Activated T-cell treated with anti-CD3 and anti-CD28 coated beads for 48 hours (primary cell): ENCODE measurements at places on chromosomes 7 and 10.

DNA sequence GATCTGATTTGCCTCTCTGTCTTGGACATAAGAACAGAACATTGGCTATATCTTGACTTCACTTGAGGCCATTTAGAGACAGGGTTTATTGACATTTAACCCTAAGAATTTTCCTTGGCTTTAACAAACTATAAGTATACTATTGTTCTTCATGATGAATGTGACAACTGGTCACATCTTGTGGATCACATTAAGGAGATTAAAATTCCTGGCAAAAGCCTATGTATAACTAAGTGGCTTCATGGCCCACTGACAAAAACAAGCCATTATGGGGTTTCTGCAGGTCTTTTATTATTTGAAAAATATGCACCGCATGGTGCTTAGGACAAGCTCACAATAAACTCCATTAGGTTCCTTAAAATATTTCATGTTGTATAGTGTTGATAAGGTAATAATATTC is 54.8 kb downstream of the THNSL1 start:
- DNase-seq, result no peak

- DNase-seq, result no peak
Measured at GRCh38 chr10:5590816-5591215, 66.1 kb downstream of the CALML3 start.

DNA sequence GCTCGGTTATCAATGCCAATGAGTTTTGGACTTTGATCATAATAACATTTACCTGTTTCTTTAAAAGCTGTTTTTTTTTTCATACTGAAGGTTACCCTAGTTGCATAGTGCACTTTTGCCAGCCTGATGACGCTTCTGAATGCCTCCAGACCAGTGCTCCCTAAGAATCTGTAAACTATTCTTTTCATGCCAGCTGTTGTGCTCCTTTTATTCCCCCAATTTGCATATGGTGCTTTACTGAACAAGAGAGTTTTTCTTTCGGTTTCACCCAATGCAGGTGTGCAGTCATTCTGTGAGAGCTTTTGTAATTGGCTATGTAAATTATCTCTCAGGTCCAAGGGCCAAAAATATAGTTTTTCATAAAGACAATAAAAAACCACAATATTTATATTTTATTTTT is 48.1 kb upstream of the GLCCI1 start:
- DNase-seq, result no peak

GRCh38 chr10:17225808-17226207 is 2.2 kb upstream of the VIM start:
- no peak for DNase-seq

GRCh38 chr10:47025540-47026300 is 114.5 kb downstream of the PTPN20 start:
- no peak for DNase-seq

- no peak for DNase-seq
Measured at GRCh38 chr7:84549409-84549808, 354.8 kb upstream of the SEMA3A start.

DNA sequence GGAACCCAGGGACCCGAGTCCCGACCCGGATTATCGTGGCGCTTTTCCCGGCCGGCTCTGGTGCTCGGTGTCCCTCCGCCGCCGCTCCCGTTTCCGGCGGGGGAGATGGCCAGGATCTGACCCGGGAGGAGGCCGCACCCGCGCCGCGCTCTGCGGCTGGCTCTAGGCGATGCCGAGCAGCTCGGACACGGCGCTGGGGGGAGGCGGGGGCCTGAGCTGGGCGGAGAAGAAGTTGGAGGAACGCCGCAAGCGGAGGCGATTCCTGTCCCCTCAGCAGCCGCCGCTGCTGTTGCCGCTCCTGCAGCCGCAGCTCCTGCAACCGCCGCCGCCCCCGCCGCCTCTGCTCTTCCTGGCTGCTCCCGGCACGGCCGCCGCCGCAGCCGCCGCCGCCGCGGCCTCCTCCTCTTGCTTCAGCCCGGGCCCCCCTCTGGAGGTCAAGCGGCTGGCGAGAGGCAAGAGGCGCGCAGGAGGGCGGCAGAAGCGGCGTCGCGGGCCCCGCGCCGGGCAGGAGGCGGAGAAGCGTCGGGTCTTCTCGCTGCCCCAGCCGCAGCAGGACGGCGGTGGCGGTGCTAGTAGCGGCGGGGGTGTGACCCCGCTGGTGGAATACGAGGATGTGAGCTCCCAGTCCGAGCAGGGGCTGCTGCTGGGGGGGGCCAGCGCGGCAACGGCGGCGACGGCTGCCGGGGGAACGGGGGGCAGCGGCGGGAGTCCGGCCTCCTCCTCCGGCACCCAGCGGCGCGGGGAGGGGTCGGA is 593 bp downstream of the CDK13 start:
- DNase-seq, result peak; percentile 29

DNA sequence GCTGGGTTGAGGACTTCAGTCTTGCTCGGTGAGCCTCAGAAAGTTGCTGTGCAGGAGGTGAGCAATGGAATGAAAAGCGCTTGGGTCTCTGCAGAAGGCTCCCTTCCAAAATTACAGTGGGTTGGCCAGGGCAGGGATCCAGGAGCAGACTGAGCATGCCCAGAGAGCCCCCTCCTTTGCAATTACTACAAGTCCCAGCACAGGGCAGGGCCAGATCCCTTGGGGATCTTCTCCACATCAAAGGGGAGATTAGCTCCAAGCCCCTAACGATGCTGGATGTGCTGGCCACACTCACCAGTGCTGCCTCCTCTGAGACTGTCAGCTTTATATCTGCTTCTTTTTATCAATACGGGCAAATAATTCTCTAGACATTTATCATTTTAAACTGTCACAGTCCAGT is 337.5 kb downstream of the RPS24 start:
- no peak for DNase-seq

DNA sequence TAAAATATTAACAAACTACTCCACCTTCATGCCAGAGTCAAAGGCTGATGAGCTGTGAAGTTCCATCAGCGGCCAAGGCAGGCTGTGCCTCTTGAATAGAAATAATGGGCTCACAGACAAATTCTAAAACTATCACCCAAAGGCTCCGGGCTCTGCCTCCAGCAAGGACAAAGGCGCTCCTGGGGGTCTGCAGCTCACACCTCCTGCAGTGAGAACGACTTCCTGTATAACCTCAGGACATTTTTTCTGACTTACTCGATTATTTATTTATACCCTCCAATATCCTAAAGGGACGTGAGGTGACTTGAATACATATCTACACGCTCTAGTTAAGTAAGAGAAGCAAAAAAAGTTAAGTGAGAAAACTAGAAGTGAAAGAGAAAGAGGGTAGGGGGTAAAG is 500.7 kb downstream of the CCSER2 start:
- DNase-seq, result no peak

DNA sequence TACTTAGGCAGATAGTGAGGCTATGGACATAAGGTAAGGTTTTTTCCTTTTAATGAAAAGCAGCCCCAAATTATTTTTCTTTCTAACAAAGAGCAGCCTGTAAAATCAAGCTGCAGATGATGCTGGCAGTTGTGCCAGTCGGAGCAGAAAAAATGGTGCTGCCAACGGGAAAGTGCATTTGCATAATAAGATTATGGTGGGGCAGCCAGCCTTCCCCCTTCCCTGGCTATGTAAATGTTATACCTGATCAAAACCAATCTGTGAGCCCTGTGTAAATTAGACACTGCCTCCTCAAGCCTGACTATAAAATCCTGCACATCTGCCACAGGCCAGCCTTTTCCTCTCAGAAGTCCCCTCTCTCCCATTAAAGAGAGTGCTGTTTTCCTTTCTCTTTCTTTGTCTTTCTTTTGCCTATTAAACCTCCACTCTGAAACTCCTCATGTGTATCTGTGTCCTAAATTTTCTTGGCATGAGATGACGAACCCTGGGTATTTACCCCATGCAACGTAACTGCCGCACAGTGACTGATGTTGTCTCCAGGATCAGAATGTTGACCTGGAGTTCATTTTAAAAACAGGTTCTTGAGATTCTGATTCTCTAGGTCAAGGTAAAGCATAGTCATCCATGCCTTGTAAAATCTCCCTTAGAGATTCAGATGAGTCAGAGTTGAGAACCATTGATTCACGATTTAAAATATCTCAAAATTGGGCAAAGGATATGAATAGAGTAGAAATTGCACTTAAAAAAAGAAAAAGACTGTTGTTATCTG is 167.3 kb upstream of the C1GALT1 start:
- DNase-seq, result no peak

GRCh38 chr7:134693256-134693655 is 46.6 kb downstream of the BPGM start:
- no peak for DNase-seq

DNA sequence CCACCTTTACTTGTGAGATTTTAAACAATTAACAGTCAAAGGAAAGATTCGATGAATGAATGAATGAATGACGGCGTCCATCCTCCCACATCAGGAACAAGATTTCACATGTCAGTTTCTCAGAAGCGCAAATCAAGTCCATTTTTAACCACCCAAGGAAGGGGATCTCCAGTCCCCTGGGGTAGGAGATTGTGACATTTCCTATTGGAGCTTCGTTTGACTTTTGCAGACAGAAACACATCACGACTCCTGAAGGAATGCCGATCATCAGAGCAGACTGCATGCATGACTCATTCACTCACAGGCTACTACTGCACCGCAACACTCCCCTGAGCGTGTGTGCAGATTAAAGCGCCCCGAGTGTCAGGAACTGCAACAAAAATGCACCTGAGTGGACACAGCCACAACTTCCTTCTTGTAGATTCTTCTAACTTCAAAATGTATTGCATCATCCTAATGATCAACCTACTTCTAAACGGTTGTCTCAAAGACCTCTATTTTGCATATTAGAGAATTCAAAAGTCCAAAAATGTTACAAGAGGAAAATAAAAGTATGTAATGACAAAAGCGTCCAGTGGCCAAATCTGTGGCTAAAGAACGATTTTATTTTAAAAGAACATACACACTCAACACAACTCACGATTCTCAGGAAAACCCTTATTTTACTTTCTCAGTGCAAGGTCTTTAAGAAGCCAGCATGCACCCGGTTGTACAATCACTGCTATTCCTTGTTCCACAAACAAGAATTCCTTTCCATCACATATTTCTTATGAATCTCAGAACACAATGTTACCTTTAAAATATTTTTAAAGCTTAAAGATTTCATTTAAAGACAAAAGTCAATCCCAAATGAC is 172.6 kb downstream of the FAM107B start:
- no peak for DNase-seq

- no peak for DNase-seq
Measured at GRCh38 chr10:102616066-102616770, 28.1 kb upstream of the TRIM8 start.

- DNase-seq, result no peak
Measured at GRCh38 chr7:30163231-30163894, 28.6 kb downstream of the MTURN start.

DNA sequence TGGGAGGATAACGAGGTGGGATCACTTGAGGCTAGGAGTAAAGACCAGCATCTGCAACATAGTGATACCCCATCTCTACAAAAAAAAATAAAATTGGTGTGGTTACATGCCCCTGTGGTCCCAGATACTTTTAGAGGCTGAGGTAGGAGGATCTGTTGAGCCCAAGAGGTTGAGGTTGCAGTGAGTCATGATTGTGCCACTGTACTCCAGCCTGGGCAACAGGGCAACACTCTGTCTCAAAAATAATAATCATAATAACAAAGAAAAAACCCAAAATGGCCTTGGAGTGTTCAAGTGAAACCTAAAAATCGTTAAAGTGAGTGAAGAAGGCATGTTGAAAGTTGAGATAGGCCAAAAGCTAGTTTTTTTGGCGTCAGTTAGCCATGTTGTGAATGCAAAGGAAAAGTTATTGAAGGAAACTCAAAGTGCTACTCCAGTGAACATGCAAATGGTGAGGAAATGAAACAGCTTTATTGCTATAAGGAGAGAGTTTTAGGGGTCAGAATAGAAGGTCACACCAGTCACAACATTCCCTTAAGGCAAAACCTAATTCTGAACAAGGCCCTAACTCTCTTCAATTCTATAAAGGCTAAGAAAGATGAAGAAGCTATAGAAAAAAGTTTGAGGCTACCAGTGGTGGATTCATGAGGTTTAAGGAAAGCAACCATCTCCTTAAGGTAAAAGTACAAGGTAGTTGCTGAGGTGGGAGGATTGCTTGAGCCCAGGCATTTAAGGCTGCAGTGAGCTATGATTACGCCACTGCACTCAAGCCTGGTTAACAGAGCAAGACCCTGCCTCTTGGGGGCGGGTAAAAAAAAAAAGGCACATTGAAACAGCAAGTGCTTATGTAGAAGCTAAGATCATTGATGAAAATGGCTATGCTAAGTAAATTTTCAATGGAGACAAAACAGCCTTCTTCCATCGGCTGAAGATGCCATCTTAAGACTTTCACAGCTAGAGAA is 45.4 kb upstream of the STOX1 start:
- no peak for DNase-seq

DNA sequence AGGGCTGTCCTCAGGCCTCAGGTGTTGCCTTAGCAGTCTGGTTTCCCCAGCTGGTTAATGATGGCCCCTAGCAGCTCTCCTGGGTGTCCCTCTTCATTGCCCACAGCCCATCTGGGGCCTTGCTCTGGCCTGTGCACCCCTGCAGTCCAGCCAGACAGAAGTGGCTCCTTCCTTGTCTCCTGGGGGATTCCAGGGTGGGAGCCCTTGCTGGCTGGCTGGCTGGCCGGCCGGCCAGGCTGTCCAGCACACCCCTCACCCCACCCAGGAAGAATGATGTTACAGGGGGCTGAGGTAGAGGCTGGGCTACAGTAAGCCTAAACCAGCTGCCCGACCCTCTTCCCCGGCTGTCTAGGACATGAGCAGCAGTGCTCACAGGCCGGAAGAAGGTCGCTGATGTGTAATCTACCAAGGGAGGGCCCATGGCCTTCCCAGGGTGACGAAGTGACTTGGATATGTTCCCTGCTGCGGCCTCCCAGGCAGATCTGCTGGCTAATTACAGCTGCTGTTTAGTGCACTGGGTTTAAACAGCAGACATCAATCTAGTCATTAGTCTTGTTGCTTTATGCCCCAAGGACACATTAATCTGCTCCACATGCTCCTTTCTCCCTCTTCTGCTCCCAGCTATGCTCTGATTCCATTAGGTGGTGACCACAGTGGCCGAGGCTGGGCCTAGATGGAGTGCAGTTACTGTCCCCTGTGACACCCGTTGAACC is 53.8 kb upstream of the LRRC4 start:
- no peak for DNase-seq

DNA sequence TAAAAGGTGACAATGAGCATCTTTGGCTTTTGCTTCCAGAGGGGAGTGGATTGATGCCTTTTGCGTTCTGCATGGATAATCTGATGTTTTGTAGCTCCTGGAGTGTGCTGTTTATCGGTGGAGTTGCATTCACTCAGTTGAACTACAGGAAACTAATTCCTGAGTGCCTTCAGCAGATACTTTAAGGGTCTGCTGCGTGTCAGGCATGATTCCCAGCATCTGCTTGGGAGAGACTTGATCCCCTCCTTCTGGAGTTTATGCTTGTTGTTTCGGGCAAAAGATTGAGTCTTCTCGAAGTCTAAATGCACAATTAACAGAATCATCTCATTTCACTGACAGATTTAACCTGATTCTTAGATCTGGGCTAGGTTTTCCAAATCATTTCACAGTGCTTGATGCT is 46.2 kb downstream of the CELF2 start:
- DNase-seq, result no peak

DNA sequence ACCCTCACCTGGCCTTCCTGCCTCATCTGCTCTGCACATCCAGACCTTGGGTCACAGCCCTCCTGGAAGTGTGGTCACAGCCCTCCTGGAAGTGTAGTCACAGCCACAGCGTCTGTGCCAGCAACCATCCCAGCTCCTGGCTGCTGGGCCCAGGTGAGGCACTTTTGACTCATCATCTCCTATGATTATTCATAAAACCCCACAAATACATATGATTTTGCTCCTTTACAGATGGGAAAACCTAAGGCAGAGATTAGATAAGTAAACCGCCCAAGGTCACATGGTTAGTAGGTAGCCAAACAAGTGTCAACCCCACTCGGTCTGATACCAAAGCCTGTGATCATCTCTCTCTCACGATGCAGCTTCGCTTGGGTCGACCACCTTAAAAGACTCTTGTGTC is 94.3 kb downstream of the PRLHR start:
- DNase-seq, result no peak
